ENCODE measurements at places on chromosomes 11 and 22.

DNA sequence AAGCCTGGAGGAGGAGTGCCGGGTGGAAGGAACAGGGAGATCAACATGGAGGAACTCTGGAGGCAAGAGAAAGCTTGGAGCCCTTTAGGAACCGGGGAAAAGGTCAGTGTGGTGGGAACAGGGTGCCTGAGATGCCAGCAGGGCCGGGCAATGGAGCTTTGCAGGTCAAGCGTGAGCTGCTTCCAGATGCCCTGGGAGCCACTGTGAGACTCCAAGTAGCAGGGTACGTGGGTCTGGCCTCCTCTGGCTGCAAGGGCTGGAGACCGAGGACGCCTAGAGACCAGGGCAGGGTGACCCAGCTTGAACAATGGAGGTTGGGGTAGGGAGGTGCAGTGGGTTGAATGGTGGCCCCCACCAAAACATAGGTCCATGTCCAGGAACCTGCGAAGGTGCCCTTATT lies 15.6 kb upstream of the EMID1 start:
- DNase-seq, result no peak

DNA sequence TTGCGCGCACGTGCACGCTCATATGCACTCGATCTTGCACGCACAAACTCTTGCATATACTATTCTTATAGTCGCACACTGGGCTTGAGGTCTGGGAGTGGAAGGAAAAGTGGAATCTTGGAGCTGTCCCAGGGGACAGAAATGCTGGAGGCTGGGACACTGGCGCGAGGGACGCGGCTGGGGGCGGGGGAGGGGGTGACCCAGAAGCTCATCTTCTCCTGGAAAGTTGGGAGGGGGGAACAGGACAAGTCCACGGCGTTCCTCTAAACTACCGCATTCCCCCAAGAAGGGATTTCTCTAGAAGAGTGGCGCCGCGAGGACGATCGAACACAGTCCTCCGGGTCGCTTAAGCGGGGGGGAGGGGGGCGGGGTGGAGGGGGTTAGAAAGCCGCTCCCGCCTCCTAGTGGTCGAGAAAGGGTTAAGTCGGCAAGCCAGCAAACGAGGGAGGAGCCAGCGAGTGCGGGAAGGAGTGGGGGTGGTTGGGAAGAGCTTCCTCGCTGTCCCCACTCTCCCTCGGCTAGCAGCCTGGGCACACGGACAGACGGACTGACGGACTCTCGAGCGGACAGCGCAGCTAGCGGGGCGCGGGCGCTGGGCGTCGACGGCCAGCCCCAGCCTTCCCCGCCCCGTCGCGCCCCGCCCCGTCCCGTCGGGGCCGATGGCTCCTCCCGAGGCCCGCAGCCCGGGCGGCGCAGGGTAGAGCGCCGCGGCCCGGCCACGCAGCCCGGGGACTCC lies at the start of gene RTN4RL2:
TSS of gene RTN4RL2 (plus strand) at position 507 of the 736 bp plus-strand sequence. CDS start 338 bp downstream, outside the sequence.
- peak; percentile 67 for DNase-seq

DNA sequence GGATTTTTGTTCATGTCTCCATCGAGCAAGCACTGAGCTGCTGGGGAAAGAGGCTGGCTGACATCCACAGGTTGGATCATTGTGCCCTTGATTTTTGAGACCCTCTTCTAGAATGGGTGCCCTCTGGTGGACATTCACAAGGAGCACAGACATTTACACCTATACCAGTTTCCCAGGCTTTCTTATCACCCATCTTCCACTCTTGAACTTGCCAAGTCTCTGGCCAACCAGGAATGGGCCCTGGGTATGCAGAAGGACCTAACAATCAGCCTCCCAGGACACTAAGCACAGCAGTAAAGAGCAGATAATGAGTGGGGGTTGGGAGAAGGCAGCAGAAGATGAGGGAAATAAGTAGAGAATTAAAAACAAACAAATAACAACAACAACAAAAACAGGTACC lies 5.7 kb upstream of the INTS4 start:
- peak; percentile 87 for DNase-seq

DNA sequence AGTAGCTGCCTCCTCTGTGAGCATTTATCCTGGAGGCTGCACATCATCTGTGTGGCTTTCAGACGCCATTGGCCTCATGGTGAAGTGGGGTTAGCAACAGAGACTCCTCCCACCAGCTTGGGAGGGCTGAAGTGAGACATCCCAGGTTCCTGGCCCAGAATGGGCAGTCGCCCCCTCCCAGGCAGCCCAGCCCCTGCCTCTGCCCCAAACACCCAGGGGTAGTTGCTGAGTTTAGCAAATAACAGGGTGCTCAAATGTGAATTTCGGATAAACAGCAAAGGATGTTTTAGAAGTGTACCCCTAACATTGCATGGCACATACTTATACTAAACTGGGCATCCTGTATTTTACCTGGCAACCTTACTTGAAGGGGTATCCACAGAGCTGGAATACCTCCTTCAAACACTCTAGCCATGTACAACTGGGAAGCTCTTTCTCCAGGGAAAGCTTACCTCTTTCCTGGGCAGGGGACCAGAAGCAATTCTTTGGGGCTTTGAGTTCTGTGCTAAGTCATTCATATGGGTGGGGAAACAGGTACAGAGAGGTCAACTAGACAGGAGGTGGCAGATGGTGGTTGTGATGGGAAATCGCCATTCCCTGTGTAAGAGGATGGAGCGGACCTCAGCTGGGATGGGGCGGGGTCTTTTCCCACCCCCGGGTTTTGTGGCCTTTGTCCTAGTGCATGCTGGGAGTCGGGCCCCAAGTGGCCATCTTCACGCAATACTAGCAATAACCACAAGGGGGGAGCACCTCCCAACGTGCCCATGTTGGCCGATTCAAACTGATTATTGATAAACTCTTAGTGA lies 19.3 kb downstream of the MTFP1 start:
- peak; percentile 58 for DNase-seq

DNA sequence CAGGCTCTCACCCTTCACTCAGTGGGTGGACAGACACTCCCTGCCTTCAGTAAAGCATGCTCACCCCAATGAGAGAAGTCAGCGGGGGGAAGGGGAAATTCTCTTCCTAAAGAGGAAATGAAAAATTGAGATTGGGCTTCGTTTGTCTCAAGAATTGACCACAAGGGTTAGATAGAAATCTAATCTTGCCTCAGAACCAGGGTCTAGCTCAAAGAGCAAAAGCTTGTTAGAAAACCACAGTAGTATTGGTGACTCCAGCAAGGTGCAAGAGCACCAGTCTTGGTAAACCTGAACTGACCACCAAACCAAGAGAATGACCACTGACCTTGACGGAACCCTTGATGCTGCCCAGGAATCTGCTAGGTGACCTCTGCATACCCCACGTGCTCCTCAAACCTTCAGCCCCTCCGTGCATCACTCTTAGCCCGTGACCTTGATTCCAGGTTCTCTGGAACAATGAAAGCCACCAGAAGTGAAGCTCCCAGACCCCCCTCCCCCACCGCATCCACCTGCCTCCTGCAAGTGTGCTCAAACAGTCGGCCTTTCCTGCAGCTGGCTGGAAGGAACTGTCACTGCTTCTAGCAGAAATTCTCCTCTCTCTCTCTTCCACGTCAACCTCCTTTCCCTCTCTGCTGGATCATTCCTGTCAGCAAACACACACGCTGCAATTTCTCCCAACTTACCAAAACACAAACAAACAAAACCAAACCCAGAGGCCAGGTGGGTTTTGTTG lies 3.1 kb upstream of the TMA7B start:
- DNase-seq, result no peak

DNA sequence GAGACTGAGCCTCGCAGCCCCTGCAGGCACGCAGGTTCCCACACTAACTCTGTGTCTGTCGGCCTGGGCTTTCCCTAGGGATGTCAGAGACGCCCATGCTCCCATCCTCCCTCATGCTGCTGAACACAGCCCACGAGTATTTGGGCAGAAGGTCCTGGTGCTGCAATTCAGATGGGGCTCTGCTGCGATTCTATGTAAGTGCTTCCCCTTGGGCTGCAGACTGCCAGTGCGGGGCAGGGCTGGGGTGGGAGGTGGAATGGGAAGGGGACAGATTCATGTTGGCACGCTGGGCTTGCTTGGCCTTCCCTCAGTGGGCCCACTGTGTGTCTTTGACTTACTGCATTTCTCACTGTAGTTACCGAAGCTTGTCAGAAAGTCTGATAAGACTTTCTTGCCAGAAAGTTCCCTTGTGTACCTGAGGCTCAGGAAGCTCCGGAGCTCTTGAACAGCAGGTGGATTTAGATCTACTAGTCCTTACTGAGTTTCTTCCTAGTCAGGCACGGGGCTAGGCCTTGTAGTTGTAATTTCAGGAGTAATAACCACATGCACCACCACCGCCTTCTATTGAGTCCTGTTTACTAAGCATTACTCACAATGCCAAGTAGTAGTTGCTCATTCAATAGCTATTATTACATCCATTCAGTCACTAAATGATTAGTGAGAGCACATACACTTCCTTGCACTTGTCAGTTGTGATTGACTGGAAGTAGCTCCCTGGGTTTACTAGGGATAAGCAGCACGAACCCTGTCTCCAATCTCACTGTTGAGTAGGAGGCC lies 65.2 kb downstream of the CABIN1 start:
- DNase-seq, result no peak

DNA sequence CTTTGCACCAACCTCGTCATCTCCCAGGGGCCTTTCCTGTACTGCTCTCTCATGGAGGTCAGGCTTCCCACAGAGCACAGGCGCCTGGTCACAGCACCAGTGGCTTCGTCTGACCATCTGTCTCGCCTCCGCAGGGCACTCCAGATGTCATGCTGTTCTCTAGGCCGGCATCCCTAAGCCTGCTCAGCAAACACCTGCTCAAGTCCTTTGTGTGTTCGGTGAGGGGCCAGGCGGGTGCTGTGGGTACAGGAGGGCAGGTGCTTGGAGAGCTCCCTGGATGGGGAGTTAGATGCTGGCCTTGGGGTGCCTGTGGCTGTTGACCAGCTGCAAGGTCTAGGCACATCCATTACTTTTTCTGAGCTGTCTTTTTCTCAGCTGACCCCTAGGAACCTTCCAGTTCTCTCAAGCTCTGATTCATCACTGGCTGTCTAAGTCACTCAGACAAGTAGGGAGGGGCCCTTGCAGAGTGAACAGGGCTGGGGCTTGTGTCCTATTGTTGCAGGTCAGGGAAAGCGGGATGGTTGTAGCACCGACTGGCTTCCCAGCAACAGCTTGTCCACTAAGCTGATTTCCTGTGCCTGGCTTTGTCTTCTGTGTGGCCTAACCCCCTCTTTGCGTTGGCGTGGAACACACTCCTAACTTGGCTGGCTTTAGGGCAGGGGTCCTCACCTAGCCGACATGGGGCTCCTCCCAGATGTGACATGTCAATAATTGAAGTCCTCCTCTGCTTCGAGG lies 9.2 kb downstream of the CLDN5 start:
- DNase-seq, result no peak

- no peak for DNase-seq
These were observed 1.7 kb downstream of the AMOTL1 start for GRCh38 chr11:94769880-94770279.

DNA sequence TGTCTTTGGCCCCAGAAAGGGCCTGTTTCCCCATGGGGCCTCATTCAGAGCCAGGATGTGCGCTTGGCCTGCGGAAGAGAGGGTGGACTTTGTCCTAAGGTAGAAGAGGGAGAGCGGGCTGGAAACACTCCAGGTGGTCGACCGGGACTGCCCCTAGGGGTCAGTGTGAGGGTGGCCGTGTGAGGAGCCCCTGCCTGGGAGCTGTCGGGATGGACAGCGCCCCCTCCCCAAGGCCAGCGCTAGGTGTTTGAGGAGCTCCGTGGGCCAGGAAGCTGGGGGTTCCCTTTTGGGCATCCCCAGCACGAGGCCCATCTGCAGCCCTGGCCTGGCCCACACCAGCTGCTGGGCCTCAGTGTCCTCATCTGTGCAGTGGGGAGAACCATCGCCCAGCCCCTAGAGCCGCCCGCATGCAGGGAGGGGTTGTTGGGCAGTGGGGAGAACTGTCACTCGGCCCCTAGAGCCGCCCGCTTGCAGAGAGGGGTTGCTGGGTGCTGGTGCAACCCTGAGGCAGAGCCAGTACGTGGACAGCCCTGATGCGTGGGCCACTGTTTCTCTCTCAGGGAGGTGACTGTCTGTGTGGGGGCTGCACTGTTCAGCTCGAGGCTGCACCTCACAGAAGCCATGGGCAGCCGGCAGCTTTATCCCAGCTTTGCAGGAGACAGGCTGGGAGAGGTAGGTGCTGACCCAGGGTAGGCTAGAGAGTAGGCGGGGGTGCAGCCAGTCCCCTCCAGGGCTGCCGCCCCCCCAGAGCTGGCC lies 1319.9 kb downstream of the BRD1 start:
- DNase-seq, result no peak
